ENCODE measurements at places on chromosomes 3 and 15.

DNA sequence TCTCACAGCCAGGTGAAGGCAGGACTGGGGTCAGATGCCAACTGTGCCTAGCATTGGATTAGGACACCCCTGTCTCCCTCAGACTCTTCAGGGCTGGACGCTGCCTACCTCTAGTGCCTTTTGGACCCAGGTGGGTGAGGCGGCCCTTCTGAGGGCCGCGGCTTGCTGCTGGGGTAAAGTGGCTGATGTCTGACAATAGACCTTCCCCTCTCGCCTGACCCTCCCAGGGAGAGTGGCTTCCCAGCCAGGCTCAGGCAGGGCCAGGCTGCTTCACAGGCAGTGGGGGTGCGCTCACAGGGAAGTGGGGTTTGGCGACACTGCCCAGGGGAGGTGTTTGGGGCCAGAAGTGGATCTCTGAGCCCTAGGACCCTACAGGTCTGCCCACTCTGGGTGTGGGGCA, 43.3 kb upstream of the C15orf39 start:
- DNase-seq, result no peak

GRCh38 chr3:14237457-14237856, 58.8 kb downstream of the LSM3 start:
- DNase-seq, result no peak

GRCh38 chr3:124780356-124780755, 50.1 kb downstream of the UMPS start:
- no peak for DNase-seq

- no peak for DNase-seq
Observed at GRCh38 chr15:91627473-91628278, 225.8 kb upstream of the SLCO3A1 start.

- no peak for DNase-seq
Observed at GRCh38 chr3:182490596-182491491, 302.5 kb upstream of the ATP11B start.

- DNase-seq, result no peak
Observed at GRCh38 chr3:42865256-42865655, 10.4 kb downstream of the CYP8B1 start.
